ENCODE measurements at places on chromosomes 7 and 10.

DNA sequence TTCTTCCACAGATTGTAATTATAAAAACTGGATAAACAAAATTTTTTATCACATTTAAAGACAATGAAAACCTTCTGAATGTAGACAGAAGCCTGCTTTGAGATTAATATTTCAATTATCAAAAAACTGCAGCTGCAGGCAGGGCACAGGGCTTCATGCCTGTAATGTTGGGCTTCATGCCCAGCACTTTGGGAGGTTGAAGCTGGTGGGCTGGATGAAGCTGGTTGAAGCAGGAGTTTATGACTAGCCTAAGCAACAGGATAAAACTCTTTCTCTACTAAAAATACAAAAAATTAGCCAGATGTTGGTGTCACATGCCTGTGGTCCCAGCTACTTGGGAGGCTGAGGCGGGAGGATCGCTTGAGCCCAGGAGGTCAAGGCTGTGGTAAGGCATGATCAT lies 41.2 kb downstream of the PDZD8 start:
- no peak for DNase-seq

DNA sequence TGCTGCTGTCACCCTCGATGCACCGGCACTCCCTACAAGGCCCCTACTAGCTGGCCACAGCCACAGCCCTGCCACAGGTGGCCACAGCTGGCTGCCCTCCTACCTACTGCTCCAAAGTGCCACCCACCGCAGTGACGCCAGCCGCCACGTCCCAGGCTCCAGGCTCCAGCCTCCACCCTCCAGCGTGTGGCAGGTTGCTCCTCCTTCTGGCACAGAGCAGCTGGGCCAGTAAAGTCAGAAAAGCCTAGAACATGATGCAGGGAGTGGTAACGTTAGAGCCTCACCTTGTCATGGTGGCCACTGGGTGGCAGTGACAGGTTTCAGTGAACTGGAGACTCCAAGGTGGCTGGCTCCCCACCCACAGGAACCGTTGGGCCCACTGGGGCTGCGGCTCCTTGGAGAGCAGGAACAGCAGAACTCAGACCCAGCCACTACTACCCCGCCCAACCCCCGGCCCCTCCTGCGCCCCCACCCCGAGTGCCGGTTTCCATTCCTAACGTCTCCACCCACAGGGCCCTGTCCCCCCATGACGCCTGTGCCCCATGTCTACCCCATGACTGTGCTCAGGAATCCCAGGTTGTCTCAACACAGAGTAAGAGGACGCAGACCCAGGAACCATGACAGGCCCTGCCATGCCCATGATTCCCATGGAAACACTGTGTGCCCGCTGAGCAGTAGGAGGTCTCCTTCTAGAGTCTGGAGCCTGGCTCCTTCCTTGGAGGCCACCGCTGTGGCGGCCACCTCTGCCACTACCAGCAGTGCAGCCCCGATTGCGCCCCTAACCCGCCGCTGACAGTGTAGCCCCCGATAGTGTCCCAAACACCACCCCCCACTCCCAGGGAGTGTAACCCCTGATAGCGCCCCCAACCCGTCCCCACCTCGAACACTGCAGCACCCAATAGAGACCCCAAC lies 52.3 kb upstream of the ZNF33B start:
- no peak for DNase-seq

- DNase-seq = no peak
Observed at GRCh38 chr10:128875030-128875744, 591.9 kb upstream of the MGMT start.

DNA sequence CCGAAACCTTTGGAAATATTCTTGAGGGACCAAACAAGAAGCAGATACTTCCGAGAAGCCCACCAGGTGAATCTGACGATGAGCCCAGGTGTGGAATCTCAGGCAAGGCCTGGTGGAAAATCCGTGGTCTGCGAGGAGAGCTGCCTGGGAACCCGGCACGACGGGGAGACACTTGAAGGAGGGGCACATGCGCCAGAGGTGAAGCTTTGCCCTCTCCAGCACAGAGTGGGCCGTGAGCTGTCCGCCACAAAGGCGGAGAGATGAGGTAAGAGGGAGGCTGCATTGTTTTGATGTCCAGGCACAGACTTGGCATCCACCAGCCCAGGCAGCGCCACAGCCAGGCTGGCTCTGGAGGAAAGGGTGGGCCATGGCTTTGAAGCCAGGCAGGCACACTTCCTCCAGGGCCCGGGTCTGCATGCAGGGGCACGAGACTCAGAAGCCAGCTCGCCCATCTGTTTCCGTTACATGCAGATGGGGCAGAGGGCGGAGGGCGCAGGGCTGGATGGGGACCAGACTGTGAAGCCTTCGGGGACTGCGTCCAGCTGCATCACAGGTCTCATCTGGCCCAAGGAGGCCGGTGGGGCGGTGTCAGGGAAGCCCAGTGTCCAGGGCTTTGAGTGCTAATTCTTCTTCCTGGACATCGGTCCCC lies 45.4 kb downstream of the CALML3 start:
- DNase-seq = no peak

DNA sequence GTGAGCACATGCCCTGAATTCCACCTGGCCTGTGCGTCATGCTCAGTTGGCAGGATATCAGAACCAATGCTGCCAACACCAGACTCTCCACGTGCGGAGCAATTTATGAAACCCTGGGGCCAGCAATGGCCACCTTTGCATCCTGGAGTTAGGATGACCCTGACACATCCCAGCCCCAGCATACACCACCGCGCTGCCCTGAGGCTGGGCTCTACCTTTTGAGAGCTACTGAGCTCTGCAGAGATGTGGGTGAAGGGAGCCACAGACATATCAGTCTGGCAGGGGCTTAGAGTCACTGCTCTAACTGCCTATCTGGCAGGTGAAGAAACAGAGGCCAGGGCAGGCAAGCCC lies 41.9 kb downstream of the SYPL1 start:
- DNase-seq = no peak

- DNase-seq = no peak
Observed at GRCh38 chr7:99380032-99380822, 5.7 kb downstream of the ARPC1B start.

GRCh38 chr7:1668396-1669063 lies 1.5 kb upstream of the ELFN1 start:
- no peak for DNase-seq

GRCh38 chr7:150811-151221 lies 41.6 kb upstream of the FAM20C start:
- DNase-seq = no peak

GRCh38 chr10:26944261-26944882 lies 83.6 kb upstream of the ABI1 start:
- DNase-seq = no peak

DNA sequence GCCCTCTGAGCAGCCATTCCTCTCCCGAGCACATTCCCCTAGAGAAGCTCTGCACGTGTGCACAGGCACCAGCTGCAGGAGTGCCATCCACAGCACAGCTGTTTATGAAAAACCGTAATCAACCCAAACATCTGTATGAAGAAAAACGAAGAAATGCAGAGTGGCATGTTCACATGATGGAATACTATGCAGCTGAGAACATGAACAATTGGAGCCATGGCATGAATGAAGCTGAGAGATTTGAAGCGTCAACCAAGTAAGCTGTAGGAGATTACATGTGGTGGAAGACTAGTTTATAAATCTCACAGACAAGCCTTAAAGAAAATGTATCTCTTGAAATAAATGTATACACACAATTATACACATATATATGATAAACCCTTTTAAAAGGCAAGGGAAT lies 176.5 kb downstream of the EBF3 start:
- DNase-seq = no peak

- DNase-seq = no peak
Observed at GRCh38 chr7:118222591-118222990, 1.9 kb upstream of the ANKRD7 start.

GRCh38 chr10:3516234-3516922 lies 268.6 kb downstream of the KLF6 start:
- no peak for DNase-seq

DNA sequence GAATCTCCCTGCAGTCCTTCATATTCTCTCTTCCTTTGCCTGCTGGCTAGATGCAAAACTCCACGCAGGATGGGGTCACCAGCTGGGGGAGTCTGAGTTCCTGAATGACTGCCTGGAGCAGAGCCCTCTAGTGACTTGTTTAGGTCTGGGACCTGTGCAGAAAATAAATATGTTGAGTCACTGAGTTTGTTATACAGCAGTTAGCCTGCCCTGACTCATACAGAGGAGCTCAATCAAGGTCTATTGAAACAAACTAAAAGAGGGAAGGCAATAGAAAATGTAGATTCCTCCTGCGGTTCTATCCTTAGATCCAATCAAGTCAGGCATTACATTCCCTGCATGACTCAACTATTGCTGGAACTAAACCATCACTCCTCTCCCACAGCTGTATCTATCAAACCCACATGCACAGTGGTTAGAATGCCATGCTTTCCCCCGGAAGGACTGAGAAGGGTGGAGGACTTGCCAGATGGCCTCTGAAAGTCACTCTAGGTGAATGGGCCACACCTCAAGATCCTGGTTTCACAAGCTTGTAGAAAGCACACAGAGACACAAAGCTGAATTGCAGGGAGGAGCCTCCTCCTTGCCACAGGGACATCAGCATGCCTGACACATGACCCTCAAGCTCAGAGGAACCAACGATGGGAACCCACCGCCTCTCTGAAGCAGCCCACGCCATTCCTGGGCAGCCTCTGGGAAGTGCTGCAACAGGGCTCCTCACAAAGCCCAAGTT lies 73.9 kb downstream of the SH3PXD2A start:
- DNase-seq = no peak

DNA sequence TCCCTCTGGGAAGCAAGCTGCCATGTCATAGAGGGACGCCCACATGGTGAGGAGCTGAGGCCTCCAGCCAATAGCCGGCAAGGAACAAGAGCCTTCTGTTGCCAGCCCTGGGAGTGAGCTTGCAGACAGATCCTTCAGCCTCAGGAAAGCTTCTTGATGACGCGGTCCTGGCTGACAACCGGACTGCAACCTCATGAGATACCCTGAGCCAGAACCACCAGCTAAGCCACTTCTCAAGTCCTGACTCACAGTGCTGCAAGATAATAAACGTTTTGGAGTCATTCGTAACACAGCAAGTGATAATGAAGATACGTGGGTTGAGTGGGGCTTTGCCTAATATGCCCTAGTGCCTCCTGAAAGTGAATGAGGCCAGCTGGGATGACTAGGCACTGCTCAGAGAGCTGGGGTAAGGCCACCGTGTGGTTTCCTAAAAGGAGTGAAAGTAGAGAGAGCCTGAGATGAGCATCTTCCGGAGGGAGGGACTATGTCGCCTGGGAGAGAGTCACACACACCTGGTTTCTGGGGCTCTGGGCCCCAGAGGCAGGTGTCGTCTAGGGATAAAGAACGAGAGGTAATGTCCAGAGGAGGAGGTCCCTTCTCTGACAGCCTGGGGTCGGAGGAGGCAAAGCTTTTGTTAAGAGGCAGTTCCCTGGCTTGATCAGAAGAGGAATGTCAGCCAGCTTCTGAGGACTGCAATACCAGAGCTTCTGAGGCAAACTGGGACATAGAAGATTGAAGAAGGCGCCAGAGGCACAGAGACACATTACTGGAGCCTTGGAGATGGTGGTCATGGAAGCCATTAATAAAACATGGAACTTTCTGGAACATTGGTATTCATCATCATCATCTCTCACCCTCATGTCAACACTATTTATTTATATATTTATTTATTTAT lies 53.6 kb downstream of the PYROXD2 start:
- DNase-seq = no peak

DNA sequence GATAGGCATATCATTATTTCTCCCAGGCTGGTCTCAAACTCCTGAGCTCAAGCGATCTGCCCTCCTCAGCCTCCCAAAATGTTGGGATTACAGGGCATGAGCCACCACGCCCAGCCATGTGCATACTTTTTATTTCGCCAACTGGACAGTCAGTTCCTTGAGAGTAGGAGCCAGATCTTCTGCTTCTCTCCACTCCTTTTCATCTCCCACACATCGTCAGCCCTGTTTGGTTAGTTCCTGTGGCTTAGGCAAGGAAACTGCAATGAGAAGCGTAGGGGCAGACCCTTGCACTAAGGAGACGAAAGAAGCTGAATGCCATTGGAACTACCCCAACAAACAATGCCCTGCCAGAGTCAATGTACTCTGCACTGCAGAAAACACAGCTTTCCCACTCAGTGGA lies 178.2 kb downstream of the TRIL start:
- DNase-seq = no peak

- no peak for DNase-seq
Observed at GRCh38 chr10:50990568-50991455, 83.5 kb upstream of the PRKG1 start.

DNA sequence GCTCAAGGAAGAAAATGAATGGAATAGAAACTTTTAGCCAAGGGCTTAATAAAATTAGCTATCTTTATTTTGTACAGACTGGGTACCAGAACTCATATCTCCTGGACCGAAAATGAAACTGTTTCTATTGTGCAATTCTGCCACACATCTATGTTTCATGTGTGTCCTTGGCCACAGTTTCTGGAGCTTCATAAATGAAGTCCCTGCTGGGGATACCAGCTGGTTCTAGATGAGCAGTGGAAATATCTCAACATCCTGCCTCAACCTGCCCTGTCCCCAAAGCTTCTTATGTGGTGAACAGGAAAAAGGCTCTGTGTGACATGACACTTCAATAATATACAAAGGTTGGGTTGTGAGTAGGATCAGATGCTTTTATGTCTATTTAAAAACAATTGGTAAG lies 310.1 kb upstream of the SORCS1 start:
- DNase-seq = no peak

GRCh38 chr10:69848454-69848853 lies 46.7 kb downstream of the COL13A1 start:
- DNase-seq = no peak

DNA sequence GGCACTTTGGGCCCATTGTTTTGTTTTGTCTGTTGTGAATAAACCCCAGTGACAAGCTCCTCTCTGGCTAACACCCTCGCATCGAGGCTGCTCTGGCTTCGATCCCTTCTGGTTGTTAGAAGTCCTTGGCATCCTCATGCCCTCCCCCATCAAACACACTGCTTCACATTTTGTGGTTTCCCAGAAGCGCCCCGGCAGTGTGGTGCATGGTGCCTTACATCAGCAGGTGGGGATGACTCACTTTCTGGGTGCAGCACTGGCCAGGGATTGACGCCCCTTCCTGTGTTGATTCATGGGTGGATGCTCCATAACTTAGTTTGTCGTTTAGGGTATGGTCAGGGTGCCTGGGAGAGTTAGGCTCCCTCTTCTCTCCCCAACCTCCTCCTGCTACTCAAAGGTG lies 51.4 kb downstream of the PLPP4 start:
- DNase-seq = no peak

DNA sequence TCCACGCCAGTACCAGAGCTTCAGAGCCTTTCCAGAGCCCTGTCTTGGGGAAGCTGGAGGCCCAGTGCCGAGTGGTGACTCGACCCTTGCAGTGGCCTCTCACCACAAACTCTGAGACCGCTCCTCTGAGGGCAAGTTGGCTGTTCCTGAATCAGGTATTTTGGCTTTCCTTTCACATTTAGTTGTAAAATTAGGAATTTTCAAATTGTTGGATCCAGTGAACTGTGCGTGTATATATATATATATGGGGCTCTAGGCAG lies 128.7 kb upstream of the UNC5B start:
- no peak for DNase-seq

GRCh38 chr7:17229228-17229627 lies 69.2 kb upstream of the AHR start:
- no peak for DNase-seq

DNA sequence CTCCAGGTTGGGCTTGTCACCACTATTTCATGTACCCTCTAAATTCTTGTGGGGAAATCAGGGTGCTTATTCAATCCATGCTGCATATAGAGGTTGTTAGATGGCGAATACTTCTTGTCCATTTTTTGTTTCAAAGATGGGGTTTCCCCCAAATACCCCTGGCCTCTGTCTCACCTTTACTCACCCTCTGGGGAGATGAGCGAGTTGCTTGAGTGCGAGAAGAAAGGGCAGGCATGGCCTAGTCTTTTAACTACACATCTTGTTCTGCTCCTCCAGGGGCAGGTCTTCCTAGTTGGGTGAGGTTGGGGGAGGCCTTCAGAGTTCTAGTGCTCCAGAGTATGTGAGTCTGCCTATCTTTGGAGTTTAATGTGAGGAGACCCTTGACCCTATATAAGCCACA lies 46.2 kb downstream of the HHEX start:
- no peak for DNase-seq
